Stimulated activated CD8-positive, alpha-beta memory T cell treated with anti-CD3 and anti-CD28 coated beads, Interleukin-12 subunit alpha, Interleukin-12 subunit beta, amount 100 ng/mL, for 4 hours (primary cell): ENCODE measurements at places on chromosomes 12 and 14.

DNA sequence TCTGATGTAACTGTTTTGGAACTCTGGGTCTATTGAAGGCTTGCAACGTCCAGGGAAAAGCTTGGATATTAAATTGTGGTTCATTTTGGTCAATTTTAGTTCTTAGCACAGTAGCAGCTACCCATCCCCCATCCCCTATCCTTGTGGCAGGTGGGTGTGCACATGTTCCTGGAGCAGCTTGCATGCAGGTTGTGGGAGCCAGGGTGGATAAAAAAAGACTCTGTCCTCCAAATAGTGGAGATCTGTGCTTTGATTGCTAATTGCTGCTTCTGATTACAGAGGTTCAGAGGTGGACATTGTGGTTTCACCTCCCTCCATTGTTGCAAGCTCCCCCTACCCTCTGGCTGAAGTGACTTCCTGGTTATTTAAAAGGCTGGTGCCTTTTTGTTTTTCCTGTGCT is 23.1 kb downstream of the ATP23 start:
- DNase-seq, result no peak

DNA sequence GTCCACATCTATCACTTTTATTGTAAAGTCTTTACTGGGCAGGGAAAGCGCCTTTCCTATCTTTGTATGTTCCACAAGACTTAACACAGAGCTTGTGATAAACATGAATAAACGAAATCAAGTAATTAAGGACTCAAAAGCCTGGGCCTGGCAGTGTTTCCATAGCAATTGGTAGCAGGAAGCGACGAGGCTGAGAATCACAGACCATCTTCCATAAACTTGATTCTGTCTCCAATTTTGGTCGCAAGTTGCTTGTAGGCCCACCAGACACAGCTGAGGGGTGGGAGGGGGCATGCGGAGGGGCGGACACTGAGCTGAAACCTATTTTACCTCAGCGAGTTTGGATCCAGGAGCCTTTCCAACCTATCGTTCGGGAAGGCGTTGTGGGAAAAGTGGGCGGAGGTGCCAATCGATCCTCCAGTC is 302 bp downstream of the CCDC38 start:
- no peak for DNase-seq

DNA sequence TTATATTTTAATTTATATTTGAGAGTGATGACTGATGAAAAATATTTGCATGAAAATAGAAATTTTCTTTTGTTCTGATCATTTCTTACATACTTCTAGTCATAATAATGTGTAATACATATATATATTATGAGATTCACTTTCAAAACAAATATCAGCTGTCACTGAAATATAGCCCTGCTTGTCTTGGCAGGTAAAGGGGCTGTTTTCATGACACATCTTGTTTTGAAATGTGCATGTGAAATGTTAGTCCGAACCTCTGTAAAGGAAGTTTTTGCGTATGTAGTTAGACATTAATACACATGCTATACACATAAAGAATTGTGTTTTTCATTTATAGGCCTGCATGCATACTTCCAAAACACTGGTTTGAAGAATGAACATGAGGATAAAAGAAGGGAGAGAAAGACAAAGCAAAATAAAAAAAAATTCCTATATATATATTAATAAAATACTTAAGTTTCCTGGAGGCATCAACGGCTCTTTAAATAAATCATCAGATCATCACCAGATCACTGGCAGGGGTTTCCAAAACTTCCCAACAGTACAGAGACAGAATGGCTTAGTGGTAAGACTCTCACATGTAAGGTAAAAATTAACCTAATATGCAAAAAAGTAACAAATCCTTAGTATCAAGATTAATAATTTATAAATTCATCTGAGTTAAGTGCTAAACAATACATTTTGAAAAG is 60.1 kb downstream of the SEL1L start:
- no peak for DNase-seq

DNA sequence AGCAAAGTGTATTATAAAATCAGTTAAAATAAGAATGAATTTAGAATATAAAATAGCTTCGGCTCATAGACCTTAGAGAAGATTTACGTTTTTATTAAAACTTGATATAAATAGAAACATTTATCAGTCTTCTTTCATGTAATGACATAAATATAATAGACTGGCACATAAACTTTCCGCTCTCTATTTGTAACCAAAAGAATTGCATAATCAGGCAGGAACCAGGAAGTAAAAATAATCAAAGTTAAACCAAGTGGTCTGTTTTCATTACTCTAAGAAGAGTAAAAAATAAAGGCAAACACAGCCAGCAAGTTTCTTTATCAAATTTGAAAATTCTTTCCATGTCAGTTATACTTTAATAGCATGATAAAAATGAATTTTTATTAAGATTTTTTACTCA is 46.3 kb upstream of the ATP2A2 start:
- no peak for DNase-seq

- DNase-seq, result no peak
Observed at GRCh38 chr12:27142101-27142721, 59.8 kb upstream of the C12orf71 start.

DNA sequence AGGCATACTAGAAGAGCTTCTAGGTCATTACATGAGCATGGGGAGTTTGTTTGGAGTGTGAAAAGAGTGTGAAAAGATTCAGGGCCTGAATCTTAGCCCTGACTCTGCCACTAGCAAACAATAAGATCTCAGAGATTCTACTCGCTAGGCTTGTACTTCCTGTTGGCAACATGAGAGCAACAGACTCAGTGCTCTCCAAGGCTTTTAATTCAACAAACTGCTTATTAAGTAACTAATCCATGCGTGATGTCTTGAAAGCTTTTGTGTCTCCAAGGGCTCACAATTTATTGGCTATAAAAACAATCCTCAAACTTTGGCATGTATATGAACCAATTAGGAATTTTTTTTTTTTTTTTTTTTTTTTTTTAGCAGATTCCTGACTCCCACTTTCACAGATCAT is 105.1 kb downstream of the STXBP6 start:
- no peak for DNase-seq

GRCh38 chr12:96195845-96196451 is 1.8 kb downstream of the ELK3 start:
- peak; percentile 24 for DNase-seq

DNA sequence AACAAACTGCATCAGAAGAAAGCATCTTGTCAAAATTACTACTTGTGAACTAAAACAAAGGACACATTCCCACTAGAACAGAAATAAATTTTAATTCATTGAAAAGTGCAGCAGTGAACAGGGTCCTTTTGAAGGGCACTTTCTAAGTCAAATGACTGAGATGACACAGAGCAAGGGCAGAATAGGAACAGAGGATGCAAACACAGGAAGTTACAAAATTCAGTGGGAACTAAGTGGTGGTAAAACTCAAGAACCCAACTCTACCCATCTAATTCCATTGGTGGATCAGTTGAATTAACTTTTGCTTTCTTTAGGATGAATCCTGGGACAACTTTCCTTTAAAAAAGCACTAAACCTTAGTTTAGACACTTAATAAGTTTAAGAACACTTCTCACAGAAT is 45.8 kb downstream of the GNS start:
- no peak for DNase-seq

DNA sequence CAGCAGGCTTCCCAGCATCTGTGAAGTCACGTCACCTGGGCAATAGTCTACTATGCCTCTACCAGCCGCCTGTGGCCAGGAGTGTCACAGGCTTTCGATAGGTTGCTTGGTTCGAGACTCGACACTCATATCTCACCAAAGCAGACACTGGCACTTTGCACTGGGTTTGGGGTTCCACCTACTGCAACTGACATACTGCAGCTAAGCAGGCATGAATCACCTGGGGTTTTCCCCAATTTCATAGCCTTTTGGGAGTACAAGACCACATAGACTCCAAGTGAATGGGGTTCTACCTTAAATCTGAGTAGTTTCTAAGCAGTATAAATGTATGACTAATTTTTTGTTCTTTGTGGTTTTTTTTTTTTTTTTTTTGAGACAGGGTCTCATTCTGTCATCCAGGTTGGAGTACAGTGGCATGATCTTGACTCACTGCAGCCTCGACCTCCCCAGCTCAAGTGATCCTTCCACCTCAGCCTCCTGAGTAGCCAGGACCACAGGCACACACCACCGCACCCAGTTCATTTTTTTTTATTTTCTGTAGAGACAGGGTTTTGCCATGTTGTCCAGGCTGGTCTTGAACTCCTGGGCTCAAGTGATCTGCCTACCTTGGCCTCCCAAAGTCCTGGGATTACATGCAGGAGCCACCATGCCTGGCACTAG is 32.1 kb downstream of the DMAC2L start:
- no peak for DNase-seq

- no peak for DNase-seq
Observed at GRCh38 chr14:77151245-77151644, 9.7 kb upstream of the ZDHHC22 start.

DNA sequence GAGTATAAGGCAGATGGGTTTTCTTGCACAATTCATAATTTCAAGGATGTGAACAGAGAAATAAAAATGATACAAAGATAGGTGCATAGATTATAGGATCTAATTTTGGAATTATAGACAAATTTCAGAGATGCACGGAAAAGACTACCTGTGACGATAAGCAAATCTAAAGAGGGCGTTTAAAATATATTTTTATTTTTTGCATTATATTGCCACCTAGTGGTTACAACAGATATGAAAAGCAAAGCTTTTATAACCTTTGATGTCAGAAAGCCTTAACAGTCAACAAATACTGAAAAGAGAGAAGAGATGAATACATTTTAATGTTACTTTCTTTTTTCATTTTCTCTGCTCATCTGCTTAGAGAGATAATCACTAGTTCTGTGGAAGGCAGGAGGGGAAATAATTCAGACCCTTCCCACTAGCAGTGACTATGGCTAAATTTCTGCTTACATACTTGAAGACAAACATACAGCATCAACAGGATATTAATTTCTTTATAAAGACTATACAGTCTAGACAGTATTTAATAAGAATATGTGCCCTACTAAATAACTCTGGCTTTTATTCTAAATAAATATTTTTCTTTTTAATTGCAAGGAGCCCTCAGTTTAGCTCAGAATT is 46.3 kb downstream of the NTS start:
- DNase-seq, result no peak

GRCh38 chr12:19242581-19242980 is 113.0 kb downstream of the PLEKHA5 start:
- no peak for DNase-seq

- DNase-seq, result no peak
Observed at GRCh38 chr14:89000007-89000942, 175.8 kb downstream of the TTC8 start.

- DNase-seq, result no peak
Observed at GRCh38 chr14:94306047-94306978, 13.2 kb upstream of the SERPINA10 start.

DNA sequence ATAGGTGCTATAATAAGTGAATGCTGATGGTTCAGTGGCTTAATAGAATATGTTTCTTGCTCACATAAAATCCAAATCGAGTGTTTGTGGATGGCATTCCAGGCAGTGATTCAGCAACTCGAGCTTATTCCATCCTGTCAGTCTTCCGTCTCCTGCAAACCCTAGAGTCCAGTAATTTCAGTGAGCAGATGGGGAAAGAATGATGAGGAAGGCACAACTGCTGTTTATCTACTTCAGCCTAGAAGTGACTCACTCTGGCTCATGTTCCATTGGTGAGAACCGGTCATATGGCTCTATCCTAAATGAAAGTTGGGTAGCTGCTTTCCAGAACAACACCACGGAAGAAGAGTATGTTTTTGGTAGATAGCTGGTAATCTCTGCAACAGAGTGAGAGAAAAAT is 421.8 kb upstream of the PDE3A start:
- no peak for DNase-seq

DNA sequence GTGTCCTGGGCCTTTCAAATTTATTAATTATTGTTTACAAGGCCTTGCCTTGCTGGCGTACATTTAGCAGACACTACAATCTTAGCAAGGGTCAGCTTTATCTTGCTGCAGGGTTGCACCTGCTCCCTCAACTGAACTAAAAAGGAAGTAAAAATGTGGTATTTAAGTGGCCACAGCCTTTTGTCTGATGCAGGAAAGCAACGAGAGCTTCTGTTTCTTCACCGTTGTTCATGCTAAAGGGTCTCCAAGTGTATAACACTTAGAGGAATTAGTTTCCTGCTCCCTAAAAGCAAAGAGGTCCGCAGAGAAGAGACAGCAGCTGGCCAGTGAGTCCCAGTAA is 62.8 kb upstream of the EGLN3 start:
- no peak for DNase-seq

DNA sequence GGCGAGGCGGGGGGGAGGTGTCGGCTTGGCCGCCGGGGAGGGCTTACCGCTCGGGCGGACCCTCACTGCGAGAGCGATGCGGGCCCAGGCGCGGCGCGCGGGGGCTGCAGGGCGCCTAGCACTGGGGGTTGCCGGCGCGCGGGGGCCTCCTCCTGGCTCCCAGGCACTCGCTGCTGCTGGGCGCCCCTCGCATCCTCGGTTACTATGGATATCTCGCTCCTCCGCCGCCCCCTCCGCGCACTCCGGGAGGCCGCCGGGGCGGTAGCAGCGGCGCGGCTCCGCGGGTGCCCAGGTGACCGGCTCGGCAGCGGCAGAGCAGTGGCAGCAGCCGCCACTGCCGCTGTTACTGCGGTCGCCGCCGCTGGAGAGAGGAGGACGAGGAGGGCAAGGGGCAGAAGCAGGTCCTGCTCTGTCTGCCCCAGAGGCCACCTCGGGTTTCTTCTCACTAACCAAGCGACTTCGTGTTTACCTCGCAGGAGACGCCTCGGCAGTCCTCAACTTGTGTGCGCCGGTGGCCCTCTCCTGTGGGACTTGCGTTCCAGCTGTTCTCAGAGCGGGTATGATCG is 250.1 kb downstream of the APAF1 start:
- DNase-seq, result no peak

DNA sequence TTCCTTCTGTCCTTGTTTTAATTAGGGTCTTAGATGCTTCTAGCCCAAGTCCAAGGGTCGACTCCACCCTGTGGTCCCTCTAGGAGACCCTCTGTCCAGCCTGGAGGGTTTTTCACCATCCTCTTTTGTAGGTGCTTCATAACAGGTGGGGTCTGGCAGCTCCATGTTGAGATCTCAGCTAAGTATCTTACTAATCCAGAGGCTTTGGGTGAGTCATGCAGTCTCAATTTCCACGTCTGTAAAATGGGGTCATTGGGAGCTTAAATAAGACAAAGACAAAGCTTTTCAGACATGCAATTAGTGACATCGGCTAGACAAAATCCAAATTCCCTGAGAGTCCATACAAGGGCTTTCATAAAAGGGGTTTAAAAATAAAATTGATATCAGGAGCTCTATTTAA is 3.2 kb downstream of the HSPB8 start:
- DNase-seq, result no peak

DNA sequence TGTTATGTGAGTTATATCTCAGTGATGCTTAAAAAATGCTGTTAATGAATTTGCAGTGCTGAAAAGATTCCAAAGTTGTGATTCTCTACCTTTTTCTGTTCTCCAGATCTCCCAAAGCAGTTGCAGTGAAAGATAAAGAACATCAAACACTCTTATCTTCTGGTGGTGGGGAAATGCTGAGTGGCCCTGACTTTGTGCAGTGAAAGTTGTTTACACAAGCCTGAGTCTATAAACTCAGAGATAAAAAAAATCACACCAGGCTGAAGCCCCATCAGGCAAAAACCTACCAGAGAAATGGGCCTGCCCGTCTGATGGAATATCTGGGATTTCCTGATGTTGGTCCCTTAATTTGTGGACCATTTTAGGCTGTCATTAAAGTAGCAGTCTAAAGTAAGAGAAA is 46.1 kb downstream of the RASSF3 start:
- DNase-seq, result no peak
